Amniotic stem cell (primary cell): ENCODE measurements at places on chromosomes 16 and 17.
A peak's percentile ranks its signal among the peaks of the same experiment; 100 is the strongest.

GRCh38 chr17:40480501-40481003, 20.9 kb downstream of the TNS4 start:
- DNase-seq: no peak

DNA sequence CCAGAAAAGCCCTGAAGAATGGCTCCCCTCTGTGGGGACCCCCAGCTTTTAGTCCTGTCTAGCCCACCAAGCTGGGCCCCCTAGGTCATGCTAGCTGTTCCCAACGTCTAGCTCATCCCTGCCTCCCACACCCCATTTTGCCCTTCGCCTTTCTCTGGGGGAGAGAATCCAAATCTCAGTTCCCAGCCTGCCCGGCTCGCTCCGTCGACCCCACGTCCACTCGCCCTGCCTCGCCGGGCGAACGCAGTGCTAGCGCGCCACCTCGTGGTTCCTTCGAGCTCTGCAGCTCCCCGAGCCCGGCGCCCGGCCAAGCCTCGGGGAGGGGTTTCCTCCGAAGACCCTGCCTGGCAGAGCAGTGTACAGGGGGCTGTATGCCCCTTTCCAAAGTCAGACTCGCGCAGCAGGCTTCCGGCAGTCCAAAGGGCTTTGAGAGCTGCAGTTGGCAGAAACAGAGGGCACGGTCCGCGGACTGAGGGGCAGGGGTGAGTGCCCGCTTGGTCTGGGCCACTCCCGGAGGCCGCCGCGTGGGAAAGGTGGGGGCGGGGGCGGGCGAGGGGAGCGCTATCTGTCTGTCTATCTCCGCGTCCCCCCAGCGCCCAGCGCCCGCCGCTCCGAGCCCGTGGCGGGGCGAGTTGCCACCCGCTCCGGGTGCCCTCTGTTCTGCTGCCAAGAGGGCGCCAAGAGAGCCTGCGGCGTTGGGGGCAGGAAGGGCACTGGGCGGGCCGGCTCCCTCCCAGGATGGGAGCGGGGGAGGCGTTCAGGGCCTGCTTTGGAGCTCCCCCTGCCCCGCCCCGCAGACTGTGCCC, 1.7 kb upstream of the DLX3 start:
- DNase-seq: no peak

- DNase-seq: no peak
These were observed 11.4 kb upstream of the FADS6 start for GRCh38 chr17:74904687-74905409.

GRCh38 chr17:80910043-80910442, 81.6 kb upstream of the CHMP6 start:
- no peak for DNase-seq

- DNase-seq: no peak
These were observed 440 bp downstream of the C16orf96 start for GRCh38 chr16:4556580-4556979.

DNA sequence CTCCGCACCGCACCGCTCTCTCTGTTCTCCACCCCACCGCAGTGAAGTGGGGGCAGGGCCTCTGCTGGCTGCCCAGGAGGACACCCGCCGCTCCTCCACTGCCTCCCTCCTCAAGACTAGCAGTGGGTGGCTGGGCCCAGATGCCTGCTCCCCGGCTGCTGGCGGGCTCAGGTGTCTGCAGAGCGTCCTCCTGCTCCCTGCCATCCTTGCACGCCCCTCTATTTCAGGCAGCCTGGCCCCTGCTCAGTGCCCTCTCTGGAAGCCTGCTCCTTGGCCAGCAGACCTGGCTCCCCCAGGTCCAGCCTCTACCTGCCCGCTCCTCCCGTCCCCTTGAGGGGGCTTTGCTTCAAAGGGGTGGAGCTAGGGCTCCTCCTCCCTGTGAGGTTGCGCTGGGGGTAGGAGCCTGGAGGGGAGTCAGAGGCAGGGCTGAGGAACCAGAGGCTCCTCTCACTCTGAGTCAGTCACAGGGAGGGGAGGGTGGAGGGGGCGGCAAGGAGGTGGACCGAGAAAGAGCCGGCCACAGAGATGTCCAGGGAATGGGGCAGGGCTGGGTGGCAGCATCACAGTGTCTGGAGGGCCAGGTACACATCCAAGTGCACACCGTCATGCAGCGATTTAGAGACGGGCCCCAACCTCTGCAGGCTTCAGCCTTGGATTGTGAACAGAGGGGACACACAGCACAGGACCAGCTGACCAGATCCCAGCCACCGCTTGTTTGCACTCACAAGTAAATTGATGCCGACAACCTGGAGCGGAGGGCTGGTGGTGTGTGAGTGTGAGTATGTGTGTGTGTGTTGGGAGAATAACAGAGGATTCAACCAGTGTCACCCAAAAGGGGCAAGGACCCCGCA, 9.8 kb upstream of the TMEM92 start:
- no peak for DNase-seq

DNA sequence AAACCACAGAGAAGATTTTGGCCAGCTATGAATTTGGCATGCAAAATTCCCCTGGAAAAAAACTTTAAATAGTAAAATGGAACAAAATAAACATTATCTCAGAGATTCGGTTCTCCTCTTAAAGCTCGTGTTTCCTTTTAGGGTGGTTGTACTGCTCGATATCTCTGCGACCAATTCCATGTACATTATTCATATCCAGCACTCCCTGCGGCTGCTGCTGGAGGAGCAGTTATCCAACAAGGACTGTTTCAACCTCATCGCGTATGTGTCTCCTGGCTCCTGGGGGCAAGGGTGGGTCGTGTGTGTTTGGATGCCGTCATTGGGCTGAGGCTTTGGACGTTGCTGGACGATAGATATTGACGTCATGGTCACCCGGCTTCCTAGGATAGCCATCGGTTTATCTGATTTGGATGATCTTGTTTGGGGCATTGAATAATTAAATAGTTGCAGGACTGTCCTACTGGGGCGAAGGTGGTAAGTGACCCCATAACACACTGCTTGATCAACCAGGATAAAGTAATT, 33.8 kb downstream of the VWA3A start:
- DNase-seq: no peak

DNA sequence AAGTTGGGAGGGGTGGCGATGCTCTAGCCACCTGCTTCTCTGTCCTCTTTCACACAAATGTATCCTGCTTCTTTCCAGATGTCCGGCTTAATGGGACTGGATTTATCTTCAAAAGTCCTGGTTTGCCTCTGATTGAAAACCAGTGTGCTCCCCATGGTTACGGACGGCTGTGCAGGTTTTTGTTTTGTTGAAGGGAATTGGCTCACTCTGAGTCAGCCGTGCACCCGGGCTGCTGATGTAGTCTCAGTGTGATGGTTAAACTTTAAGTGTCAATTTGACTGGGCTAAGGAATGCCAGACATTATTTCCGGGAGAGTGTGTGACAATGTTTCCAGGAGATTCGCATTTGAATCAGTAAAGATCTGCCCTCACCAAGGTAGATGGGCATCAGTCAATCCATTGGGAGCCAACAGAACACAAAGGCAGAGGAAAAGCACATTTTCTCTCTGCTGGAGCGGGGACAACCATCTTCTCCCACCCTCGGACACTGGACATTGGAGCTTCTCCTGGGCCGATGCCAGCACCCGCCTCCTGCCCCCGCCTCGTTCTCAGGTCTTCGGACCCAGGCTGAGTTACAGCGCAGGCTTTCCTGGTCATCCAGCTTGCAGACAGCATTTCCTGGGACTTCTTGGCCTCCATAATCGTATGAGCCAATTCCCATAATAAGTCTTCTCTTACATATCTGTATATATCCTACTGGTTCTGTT, 126.9 kb upstream of the TNRC6C start:
- no peak for DNase-seq

DNA sequence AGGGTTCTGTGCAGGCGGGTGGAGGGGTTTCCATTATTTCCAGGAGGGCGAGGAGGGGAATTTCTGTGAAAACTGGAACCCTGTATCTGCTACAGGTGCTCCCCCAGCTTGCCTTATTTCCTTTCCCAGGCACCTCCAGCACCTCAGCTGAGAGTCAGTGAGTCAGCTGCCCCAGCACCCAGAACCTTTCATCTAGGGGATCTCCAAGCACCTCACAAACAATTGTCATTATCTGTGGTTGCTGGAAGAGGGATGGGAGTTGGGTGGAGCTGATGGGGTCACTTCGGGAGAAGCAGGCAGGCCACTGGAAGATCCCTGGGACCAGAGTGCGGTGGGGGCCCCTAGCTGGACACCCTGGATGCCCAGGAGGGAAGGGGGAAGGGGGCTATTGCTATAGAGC, 10.0 kb upstream of the CLUH start:
- no peak for DNase-seq

DNA sequence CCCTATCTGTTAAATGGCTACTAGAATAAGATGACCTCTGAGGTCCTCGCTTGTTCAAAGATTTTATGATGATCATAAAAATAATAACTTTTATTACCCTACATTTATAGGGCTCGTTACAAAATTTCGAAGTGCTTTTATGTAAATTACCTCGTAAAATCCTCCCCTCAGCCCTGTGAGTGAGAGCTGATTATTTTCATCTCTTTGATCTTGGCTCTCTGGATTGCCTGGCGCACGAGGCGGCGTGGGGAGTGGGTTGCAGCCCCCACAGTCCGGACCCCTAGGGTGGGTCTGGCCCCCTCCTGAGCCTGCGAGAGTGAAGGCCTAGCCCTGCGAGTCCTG, 1.6 kb downstream of the SDK2 start:
- DNase-seq: no peak

GRCh38 chr17:79607940-79608623, 2.8 kb downstream of the RBFOX3 start:
- no peak for DNase-seq

DNA sequence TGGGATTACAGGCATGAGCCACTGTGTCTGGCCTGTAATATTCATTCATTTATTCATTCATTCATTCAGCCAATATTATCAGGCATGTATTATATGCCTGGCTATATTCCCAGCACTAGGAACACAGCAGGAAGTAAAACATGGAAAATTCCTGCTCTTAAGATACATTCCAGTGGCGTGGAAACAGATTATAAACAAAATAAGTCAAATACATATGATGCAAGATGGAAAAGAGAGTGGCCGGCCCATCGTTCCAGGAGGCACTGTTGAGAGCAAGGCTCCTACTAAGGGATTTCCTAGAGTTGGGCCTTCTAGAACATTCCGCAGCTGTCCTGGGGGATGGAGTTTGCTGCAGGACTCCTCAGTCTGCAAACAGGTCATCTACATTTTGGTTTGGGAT, 17.7 kb downstream of the ADCY9 start:
- DNase-seq: no peak

DNA sequence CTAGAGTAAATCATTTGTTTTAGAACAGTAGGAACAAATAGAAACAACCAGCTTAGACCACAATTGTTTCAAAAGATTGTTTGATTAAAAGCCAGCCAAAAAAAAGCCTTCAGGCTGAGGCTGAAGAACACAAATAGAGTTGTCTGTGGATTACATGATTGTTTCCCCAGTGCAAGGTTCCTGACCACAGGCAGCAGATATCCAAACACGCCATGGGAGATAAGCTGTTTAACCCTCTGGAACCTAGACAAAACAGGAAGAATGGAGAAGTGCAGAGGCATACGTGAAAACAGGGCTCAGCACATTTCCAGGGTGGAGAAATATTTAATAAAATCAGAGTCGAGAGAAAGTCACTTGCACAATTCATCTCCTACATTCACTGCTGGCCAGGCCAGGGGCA, 21.0 kb downstream of the ATPAF2 start:
- no peak for DNase-seq

- DNase-seq: no peak
These were observed 120.9 kb upstream of the HS3ST2 start for GRCh38 chr16:22692916-22693637.

DNA sequence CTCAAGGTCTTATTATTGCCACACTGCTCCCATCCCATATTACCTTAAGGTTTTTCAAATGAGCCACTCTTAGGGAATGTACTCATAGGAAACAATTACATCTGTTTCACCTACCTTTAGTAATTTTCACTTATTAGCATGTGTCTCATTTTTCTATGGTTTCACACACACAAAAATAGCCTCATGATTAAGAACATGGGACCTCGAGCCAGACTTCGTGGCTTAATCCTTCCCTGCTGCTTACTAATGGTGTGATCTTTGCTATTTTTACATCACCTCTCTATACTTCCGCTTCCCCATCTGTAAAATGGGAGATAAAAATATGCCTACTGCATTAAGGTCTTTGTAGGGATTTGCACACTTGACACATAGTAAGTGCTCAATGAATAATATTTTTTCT, 38.5 kb downstream of the OTOA start:
- no peak for DNase-seq

GRCh38 chr17:82716203-82717010, at the start of gene FN3KRP:
Gene FN3KRP (plus strand): TSS chr17:82716706. CDS start chr17:82716756, 50 bp downstream.
- DNase-seq: peak; percentile 76

GRCh38 chr17:45753645-45754225, 30.4 kb upstream of the CRHR1 start:
- no peak for DNase-seq

- no peak for DNase-seq
These were observed 8.1 kb upstream of the PMP22 start for GRCh38 chr17:15273141-15273793.

- DNase-seq: no peak
These were observed 55.8 kb downstream of the SALL1 start for GRCh38 chr16:51095084-51095881.
